NCI-H526 (cell line): ENCODE measurements at places on chromosomes 11 and 22.

- no peak for DNase-seq
Measured at GRCh38 chr22:31199187-31199586, 12.9 kb upstream of the LIMK2 start.

DNA sequence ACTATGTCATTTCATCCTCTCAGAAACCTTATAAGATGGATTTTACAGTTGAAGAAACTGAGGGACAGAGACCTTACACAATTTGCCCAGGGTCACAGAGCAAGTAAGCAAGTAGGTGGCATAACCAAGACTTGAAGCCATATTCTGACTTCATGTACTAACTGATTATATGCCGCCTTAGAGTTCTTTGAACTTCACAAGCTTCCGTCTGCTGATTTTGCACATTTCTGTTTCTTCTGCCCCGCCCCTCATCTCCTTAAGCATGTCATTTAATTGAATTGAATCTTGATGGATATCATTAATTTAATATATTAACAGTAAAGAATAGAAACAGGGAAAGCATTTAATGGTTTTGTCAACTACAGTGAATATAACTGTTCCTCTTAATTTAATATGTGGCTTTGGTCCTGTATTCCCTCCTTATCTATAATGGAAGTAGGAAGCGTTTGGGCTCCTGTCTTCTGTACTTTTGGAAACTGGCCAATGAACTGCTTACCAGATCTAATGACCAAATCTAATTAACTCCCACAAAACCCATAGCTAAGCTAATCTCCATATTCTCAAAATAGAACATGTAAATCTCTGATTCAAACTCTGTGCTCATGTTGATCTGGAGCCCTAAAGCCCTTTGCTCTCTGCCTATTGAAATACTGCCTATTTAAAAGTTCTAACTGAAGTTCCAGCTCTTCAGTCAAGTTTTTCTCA lies 30.4 kb downstream of the SIK2 start:
- no peak for DNase-seq

DNA sequence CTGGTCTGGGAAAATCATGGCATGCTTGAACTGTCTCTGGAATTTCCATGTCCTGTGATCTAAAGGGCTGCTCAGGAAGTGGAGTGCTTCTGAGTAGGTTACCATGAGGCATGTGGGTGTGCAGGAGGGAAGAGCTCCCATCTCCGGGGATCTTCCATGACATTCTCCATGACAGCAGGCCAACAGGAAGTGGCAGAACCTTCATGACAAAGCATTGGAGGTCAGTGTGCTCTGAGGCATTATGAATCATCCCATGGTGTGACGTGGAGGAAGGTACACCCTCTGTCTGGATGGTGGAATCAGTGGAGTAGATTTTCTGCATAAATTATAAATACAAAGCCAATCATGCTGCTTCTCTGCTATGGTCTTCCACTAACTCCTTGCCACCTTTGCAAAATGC lies 139.6 kb upstream of the E2F8 start:
- no peak for DNase-seq

DNA sequence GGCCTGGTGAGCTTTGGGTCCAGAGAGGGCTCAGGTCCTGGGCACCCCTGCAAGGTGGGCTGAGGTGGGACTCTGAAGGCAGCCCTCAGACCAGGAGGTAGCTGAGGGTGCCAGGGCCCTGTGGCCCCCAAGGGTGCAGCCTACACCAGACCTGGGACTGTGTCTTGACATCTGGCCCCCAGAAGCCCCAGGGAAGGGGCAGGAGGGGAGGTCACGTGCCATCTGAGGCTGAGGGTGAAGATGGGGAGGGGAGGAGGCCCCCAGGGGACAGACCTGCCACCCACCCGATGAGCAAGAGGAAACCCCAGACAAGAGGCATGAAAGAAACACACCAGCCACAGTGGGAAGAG lies 520.2 kb downstream of the BRD1 start:
- DNase-seq: no peak

DNA sequence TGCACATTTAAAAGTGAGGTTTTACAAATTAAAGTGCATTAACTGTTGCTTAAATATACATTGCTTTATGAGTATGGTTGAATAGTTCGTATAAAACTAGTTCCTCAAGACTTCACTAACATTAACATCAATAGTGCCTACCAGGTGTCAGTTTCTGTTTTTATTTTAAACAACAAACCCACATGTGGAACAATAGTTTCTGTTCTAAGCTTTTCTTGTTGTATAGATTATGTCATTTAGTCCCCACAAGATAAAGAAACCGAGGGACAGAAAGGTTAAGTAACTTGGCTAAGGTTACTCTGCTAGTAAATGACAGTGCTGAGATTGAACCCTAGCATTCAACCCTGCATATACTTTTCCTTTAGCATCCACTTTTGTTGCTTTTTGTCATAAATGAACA lies 41.4 kb upstream of the ST14 start:
- no peak for DNase-seq

- no peak for DNase-seq
Measured at GRCh38 chr22:49847751-49848689, 5.6 kb upstream of the ZBED4 start.

GRCh38 chr11:15104166-15104565 lies 10.6 kb upstream of the INSC start:
- no peak for DNase-seq
